Colonic mucosa (tissue), 4 donors: ENCODE measurements at places on chromosomes 6 and 20. TPM values are rescaled to one million over a fixed set of nuclear protein-coding genes. Genes with fewer than 3 reads are reported as not detected.

Gene NECAB3
- total RNA-seq = 61.3 TPM

Gene MATN4
- 0.47 TPM for total RNA-seq

Gene RNF5
- 75.8 TPM for total RNA-seq

Gene TAGAP
- total RNA-seq = 1.1 TPM

Gene CMTR1
- 24.4 TPM for total RNA-seq
